ENCODE measurements at places on chromosomes 4 and X.

- DNase-seq: no peak
Observed at GRCh38 chr4:28278676-28279075, 1418.0 kb downstream of the STIM2 start.

DNA sequence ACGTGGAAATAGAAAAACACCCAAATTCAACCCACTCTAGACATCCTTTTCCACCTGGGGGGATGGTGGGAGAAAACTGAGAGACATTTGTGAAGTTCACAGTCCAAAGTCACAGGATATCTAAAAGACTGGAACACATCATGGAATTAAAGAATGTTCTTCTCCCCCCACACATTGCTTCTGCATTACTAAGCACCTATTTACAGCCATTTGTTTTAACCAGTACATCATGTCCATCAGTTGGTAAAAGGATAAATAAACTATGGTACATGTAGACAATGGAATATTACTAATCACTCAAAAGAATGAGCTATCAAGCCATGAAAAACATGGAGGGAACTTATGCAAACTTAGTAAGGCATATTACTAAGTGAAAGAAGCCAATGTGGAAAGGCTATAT lies 185.5 kb upstream of the ANXA10 start:
- no peak for DNase-seq

DNA sequence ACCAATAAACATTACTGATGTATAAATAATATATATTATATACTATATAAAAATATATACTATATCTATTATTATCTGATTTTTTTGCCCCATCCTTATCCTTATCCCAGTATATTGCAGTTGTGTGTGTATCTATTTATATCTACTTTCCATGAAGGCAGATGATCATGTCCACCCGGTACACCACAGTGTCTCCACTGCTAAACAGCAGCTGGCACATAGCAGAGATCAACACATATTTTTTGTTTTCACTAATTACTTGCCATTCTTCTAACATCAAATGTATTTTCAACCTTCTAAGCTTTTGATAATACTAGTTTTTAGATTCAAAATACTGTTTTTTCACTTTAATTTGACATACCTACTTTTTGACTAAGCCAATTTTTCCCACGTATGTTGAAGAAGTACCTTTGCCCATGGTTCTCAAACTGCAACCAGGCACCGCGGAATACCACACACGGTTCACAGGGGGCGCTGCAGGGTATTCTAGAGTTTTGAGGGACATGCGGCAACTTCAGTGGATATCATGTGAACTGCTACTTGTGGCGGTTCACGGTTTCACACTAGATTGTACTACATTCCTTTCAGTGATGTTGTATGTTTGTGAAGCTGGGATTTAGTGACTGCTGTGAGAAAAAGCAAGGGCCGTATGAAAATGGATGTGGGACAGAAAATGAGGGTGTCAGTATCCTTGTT lies 182.5 kb upstream of the NPY2R start:
- DNase-seq: no peak

DNA sequence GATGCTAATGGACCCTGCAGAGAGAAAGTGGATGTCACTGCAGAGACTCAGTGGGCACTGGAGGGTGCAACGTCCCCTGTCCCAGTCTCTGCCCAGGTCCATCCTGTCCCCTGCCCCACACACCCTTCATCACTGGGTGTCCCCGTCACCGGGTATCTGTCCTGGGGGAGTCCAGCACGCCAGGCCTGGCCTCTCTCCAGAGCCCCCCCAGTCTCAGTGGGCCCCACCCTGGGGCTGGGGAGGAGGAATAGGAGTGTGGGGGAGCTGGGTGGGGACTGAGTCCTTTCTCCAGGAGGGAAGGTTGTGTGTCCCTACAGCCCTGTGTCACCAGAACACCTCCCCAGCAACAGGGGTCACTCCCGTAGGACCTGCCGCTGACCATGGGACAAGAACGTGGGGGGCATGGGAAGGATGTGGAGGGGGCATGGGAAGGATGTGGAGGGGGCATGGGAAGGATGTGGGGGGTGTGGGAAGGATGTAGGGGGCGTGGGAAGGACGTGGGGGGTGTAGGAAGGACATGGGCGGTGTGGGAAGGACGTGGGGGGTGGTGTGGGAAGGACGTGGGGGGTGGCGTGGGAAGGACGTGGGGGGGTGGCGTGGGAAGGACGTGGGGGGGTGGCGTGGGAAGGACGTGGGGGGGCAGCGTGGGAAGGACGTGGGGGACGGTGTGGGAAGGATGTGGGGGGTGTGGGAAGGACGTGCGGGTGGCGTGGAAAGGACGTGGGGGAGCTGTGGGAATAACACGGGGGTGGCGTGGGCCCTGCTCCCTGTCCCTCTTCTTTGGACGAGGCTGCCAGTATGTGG lies 21.0 kb upstream of the SPON2 start:
- no peak for DNase-seq

DNA sequence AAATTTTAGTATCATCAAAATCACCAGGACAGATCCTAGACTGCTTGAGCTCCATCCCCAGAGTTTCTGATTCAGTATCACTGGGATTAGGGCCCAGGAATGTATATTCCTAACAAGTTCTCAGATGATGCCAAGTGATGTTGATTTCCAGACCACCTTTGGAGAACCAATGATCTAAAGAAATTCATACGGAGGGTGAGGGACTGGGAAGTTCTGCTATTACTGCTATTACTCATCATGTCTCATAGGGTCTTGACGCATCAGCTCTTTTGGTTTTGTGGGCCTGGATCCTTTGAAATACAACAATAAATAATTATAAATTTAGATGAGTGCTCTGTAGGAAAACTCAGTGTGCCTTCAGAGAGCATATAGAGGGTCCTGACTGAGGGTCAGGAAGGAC lies 59.8 kb upstream of the LGI2 start:
- no peak for DNase-seq

- no peak for DNase-seq
Observed at GRCh38 chr4:48912349-48912748, 5.8 kb upstream of the OCIAD2 start.

- no peak for DNase-seq
Observed at GRCh38 chr4:188780686-188781085, 641.4 kb downstream of the TRIML1 start.

DNA sequence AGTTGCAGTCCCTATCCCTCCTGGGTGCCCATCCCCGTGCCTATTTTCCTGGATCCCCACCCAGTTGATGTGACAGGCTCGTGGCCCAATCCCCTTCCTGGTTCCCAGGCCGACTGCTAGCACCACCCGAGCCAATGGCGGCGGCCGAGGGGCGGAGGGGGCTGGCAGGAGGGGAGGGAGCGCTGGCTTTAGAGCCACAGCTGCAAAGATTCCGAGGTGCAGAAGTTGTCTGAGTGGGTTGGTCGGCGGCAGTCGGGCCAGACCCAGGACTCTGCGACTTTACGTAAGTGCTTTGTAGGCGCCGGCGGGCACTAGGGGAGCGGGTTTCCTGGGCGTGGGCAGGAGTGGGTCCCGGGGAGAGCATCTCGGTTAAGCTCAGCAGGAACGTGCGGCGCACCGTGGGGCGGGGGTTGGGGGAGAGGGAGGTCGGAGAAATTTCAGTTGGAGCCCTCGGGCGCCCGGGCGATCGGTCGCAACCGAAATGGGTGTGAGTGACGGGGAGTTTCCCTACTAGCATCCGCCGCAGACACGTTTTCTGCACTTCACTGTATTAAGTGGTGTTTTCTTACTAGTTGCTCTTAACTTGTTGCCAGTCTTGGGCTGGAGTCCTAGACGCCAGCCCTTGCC lies at the start of gene PLS3:
PLS3 (plus strand) TSS at position 197 of the 627 bp plus-strand sequence. CDS start 49,077 bp downstream, outside the sequence.
- DNase-seq: no peak

All from stimulated activated CD4-positive, alpha-beta T cell treated with anti-CD3 and anti-CD28 coated beads, Interleukin-1b, Interleukin-23, amount 100 ng/mL, for 24 hours (primary cell).